ENCODE measurements at places on chromosomes 4 and X.

GRCh38 chrX:633985-634958 lies 3.7 kb downstream of the SHOX start:
- no peak for DNase-seq

DNA sequence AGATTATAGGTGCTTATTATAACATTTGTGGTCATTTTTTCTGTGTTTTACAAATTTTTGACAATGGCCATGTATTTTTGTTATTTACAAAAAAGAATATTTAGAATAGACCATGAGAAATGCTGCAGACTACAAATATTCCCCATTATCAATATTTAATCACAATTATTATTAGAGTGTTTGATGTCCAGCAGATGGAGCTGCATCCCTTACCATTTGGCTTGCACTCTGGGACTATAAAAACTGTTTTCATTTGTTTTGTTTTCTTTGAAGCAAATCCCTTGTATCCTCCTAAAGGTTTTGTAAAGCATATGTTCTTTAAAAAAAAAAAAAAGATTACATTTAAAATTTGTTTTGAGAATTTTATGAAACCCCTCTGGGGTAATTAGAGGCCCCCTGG lies 85.6 kb upstream of the CXorf66 start:
- no peak for DNase-seq

DNA sequence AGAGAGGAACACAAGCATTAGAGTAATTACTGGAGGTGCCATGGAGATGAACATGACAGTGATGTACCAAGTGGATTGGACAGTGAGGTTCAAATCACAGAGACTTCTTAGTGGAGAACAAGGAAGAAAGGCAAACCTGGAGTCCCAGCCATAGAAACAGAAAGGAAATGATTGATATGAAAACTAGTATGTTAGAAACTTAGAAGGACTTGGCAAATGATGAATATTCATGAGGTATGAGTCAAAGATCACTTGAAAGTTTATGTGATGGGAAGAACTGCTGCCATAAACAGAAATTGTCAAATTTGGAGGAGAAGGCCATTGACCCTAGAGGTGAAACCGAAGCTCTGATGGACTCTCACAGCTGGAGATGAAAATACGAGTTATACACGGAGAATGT lies 88.2 kb downstream of the PHOX2B start:
- DNase-seq, result no peak

GRCh38 chr4:40316782-40317635 lies 18.1 kb upstream of the CHRNA9 start:
- peak; percentile 34 for DNase-seq

GRCh38 chr4:119692001-119692400 lies 63.4 kb upstream of the PDE5A start:
- no peak for DNase-seq

DNA sequence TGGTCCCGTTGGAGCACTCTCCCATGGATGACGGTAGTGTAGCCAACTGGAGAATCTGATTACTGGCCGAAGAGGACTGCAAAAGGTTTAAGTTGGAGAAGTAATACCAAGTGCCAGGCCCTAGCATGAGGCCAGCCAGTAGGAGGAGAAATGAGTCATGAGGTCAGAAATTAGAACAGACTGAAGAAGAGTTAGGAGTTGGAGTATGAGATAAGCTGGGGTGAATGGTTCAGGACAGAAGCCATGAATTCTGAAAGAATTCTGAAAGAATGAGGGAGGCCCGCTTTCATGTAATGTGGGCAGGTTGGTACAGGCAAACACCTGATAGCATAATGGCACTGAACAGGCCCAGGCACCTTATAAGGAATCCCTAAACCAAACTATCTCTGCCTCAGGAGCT lies 18.4 kb upstream of the STK26 start:
- no peak for DNase-seq

Measured in stimulated activated CD4-positive, alpha-beta T cell treated with anti-CD3 and anti-CD28 coated beads, Interleukin-4, amount 100 ng/mL, for 48 hours (primary cell).